ENCODE measurements at places on chromosomes 7 and 10. TPM values are rescaled to one million over a fixed set of nuclear protein-coding genes. Genes with fewer than 3 reads are reported as not detected.

GRCh38 chr10:101031796-101032636 lies 982 bp downstream of the SFXN3 start:
- DNase-seq, result no peak

GRCh38 chr7:99195867-99196266 lies 12.0 kb downstream of the KPNA7 start:
- no peak for DNase-seq

SPDYE16 gene
- not detected for total RNA-seq

GRCh38 chr7:139603282-139603681 lies 79.8 kb downstream of the CLEC2L start:
- no peak for DNase-seq

TMEM229A gene
- not detected for total RNA-seq

DNA sequence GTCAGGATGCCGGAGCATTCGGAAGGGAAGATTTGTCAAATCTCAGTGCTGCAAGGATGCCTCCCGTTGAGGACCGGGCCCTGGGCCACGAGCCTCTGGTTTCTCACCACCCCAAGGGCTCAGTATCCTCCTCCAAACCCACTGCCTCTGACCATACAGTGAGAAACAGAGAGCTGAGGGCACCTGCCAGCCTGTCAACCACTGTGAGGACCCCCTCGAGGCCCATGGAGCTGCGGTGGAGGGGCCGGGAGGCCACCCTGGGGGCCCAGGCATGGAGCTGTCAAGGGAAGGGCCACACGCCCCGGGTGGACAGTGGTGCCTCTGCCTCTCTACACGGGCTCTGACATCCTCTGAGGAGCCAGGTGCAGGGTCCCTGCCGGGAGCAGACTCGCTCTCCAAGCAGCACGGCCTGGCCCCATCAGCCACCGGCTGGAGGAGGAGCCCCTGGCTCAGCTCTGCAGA lies 248.0 kb upstream of the TCERG1L start:
- DNase-seq, result no peak

Measured in kidney epithelial cell (primary cell).